ENCODE measurements at places on chromosomes 3 and 15.

DNA sequence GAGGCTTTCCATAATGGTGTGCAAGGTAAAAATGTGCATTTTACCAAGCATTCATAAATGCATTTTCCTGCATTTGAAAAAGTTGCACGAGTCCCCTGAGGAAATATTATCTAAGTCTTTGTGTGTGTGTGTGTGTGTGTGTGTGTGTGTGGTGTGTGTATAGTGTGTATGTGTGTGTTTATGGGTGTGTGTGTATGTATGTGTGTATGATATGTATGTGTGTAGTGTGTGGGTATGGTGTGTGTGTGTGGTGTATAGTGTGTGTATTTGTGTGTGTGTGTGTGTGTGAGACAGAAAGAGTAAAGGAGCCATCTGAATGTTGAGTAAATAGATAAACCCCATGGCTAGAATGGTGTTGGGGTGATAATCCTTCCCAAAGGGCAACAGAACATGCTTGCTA, 229.6 kb upstream of the TBC1D5 start:
- DNase-seq: no peak

DNA sequence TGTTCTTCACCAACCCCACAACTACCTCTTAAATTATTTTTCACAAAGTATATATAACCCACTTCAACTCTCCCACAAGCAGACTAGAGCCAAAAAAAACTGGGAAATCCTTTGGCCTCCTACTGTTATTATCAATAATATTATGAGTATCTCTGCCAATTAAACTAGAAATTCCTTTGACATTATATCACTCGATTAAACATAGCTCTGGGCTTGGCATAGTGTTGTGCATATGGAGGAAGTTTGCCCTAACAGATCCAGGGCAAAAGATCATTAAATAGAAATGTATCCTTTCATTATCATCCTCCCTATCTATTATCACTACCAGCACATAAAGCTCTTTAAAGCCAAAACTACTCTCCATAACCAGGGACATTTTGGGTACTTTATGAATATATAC, 74.9 kb downstream of the OSBPL10 start:
- no peak for DNase-seq

DNA sequence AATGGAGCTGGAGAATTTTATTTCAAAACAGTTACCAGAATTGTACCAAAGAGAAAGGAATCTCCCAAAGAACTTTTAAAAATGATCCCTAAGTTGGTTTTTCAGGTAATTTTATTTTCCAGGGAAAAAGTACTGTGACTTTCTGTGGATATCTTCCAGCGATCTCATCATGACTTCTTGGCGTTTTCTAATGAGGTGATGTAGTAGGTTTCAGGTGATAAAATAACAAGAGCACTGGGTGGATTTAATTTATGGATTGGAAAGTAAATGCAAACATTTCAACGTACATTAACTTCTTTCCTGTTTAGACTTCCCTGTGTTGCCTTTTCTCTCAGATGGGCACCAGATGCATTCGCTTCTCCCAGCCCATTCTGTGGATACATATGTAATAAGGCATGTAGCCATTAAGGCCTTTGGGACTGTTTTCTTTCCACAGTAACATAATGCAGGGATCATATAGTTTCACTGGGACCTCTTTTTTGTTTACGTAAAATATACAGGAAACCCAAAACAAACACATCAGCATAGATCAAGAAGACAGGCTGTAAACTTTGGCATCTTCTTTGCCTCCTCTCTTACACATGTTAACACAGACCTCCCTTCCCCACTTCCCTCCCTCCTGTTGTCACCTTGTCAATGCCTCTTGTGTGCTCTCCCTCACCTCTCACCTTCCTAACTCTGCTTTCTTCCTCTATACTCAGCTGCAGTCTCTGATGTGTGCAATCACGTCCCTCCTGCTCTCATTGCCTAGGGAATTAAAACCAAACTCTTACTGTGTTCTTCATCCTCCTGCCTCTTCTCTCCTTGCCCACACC, 13.0 kb downstream of the PHLDB2 start:
- DNase-seq: no peak

DNA sequence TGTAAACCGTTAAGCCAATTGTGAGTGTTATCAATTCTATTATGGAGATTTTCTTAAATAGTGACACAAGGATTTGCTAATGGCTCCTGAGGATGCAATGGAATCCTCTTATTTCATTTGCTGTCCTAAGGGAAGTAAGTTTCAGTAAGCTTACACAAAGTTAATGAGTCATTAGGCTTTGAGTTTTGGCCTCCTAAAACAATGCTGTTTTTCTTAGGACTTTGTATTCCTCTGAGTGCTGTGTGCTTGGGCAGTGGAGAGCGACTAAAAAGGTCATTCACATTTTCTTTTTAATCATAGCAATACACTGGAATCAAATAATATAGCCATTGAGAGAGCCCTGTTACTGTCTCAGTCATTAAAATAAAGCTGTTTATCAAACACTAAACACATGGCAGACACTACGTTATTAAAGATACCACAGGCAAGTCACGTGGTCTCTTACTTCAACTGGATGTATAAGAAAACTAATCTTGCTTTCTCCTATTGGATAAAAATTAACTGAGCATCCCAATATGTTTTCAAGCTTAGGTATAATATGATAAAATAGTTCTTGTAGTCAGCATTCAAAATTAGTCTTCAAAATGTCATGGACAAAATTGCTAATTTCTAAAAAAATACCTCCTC, 290.8 kb downstream of the NLGN1 start:
- DNase-seq: no peak

GRCh38 chr3:52494886-52495495, at the start of gene STAB1:
Gene STAB1, plus strand, starts transcription at chr3:52495338. Its CDS starts 76 bp downstream, at chr3:52495414.
- no peak for DNase-seq

DNA sequence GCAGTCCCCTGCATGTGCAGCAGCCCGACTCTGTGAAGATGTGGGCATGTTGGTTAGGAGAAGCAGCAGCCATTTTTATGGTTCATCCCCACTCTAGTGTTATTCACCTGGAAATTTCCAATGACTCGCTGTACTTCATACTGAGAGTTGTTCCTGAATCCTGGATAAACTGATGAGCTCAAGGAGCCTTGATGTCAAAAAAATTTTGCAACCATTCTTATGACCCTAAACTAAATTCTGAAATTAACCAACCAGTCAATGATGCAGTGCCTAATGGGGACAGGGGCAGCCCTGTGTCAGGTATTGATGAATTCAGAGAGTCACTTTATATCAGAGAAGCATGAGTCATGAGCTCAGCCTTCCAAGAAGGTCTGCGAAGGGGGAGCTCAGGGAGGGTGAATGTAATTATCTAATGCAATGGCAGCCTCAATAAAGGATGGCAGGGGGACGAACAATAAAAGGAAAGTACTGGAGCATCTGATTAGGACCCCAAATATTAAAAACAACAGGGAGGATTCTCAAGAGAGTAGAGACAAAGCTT, 108.4 kb upstream of the VEPH1 start:
- DNase-seq: no peak

GRCh38 chr15:29712149-29712885, 110.0 kb downstream of the TJP1 start:
- no peak for DNase-seq

GRCh38 chr3:102466001-102466400, 31.2 kb downstream of the ZPLD1 start:
- no peak for DNase-seq

DNA sequence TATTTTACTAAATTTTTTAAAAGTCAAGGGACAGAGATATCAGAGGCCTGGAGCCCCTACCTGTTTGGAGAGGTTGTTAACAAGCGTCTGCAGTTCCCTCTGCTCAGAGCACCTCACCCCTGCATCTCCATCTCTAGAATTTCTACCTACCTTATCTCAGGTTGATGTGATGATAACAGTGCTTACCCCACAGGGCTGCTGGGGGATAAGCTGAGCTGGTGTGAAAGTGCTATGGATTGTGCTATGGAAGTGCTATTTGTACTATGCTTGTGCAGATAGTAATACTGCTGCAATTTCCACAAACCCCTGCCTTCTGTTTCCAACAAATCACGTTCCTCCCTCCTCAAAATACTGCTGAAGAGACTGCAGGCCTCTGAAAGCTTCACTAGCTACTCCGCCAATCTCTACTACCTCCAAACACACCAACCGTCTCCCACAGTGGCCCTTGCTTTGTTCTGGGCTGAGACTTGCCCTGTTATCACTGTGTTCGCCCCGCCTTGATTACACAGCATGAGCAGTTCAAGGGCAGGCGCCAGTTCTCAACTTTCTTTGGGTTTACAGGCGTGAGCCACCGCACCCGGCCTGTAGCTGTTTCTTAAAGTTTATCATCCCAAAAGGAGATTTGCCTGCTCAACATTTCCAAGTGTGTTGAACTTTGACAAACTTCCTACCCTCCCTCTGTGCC, 28.4 kb upstream of the PARL start:
- DNase-seq: no peak

DNA sequence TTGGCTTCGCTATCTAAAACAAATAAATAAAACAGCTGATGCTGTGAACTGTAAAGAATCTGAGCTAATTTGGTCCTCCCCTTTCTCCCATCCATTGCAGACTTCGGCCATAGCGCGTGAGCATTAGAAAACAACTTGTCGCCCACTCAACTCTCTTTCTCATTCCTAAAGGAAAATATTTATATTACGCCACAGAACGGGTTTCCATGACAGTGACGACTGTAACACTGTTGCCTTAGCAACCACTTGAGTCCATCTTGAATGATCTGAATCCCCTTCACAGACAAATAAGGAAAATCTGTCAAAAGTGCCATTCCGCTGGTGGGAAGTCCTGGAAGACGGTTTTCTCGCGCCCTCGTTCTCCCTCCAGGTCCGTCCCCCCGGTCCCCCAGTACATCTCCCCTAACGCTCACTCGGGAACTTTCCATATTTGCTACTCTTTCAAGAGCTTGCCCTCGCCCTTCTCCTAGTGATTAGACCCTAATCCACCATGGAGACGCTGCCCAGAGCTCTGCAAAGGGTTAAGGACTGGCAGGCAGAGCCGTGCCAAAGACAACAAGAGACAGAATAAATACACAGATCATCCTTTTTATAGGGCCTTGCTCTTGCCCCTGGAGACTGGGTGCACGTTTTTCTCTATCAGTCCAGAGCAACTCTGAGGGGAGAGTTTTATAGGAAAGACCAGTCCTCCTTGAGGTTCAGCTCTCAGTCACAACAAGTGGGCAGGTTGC, 50.5 kb downstream of the CRYGS start:
- DNase-seq: no peak

GRCh38 chr3:156691920-156692319, 17.5 kb downstream of the TIPARP start:
- DNase-seq: no peak

- DNase-seq: no peak
These were observed 109.5 kb upstream of the PLXNA1 start for GRCh38 chr3:126873416-126873815.

DNA sequence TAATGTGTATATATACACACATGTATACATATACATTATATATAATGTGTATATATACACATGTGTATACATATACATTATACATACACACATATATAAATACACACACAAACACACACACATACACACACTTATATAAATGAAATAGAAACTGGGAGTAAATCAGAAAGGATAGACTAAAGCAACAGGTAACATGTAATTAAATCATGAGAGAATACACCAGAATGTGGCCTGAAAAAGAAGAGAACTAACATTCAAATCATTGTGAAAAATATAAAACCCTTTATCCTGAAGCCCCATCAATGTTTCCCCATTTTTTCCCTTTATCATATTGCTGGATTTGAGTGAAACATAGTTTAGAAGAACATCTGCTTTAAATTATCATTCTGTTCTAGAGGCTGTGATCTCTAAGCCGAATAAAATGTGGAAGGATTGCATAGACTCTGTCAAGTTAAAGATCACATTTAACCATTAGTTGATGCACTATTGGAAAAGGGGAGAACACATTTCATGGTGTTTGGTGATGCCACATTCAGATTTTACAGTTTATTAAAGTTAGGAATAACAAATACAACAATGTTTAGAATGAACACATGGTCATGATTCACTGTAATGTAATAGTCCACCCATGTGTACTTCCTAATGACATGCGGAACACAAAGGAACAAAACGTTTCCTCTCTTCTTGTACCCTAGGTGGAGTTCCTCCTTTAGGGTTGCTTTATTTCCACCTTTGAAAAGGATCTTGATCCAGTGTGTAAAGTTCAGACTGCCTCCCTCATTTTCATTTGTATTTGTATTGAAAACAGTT, 12.5 kb upstream of the THRB start:
- no peak for DNase-seq

GRCh38 chr3:10389339-10389738, 68.4 kb upstream of the SEC13 start:
- no peak for DNase-seq

- no peak for DNase-seq
These were observed 51.1 kb upstream of the LRRFIP2 start for GRCh38 chr3:37225481-37225880.

- no peak for DNase-seq
These were observed 533.3 kb downstream of the NSUN3 start for GRCh38 chr3:94596141-94596540.

GRCh38 chr3:119235151-119235550, 5.5 kb downstream of the B4GALT4 start:
- no peak for DNase-seq

GRCh38 chr15:61639491-61639890, 410.4 kb upstream of the RORA start:
- DNase-seq: no peak

Measured in activated effector memory CD4-positive, alpha-beta T cell treated with Interleukin-2 at 50 U/mL for 16 hours (primary cell).